ENCODE measurements at places on chromosomes 4 and X. TPM values are rescaled to one million over a fixed set of nuclear protein-coding genes. Genes with fewer than 3 reads are reported as not detected.

DNA sequence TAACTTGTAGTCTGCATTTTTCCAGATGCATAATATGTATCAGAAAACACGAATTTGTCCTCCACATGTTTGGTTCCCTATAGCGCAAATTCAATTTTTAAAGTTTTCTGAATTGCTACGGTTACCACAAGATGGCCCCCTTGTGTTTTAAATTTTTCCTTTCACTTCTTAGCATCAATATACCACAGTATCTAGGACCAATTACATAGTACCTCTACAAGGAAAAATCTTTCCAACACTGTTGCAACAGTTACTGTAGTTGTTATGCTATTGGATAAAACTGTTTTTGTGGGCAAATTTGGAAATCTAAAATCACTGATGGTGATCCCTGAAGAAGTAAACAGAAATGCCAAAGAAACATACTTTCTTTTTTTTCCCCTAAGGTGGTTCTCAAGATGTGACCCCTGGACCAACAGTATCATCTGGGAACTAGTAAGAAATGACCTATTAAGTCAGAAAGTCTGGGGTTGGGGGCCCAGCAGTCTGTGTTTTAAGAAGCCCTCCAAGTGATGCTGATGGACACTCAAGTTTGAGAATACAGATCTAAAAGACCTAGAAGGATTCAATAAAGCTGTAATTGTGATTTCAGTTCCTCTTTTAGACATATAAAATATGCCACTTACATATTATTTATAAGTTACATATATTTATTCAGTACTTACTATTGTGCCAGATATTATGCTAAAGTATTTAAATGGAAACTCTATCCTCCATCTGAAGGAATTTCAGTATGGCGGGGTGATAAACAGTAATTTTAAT lies 3.1 kb downstream of the ZGRF1 start:
- no peaks in the 10 kb centered on the region for H3K27me3 ChIP-seq
- 0 out of 2 replicates have a peak, but pooled peaks cover 5% of the 10 kb centered on the region for H3K4me1 ChIP-seq
- peak; percentile 42 for DNase-seq
- H3K36me3 ChIP-seq: peaks cover 5% of the 10 kb centered on the region
- peak overlapping the region; percentile 52 for H3K27ac ChIP-seq
- H3K4me3 ChIP-seq: no peak overlapping the region

GRCh38 chr4:126794363-126794762 lies 838.4 kb upstream of the INTU start:
- no peak overlapping the region for H3K27ac ChIP-seq
- H3K4me3 ChIP-seq: no peak overlapping the region
- H3K4me1 ChIP-seq: peaks cover 22% of the 10 kb centered on the region
- no peak for DNase-seq
- no peaks in the 10 kb centered on the region for H3K36me3 ChIP-seq

The PDCL2 gene
- total RNA-seq: not detected

DNA sequence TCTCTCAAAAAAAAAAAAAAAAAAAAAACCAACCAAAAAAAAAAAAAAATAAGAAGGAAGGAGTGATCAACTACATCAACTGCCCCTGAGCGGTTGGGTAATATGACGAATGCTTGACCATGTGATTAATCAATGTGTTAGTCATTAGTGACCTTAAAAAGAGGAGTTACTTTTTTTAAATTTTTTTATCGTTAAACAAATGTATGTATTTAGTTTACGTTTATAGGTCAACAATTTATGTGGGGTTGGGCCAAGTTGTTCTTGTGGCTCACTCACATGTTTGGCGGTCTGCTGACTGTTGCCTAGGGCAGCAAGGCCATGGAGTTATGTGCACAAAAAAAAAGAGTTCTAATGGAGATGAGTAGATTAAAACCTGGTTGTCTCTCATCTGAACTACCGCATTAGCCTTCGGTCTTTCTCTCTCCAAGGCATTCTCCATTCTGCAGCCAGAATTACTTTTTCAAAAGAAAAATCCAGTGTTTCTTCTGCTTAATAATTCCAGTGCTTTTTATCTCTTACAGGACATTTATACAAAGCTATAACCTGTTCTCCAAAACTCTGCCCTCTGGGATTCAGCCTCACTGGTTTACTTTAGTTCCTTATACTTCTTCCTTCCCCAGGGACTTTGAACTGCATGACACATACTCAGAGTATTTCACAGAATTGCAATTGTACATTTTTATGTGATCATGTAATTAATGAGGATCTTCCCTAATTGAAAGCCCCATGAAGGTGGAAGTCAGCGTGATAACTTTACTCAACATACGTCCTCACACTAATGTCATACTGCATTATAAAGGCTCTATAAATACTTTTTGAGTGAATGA lies 505.5 kb downstream of the ANKRD50 start:
- peak overlapping the region; percentile 92 for H3K27ac ChIP-seq
- H3K27me3 ChIP-seq: no peaks in the 10 kb centered on the region
- H3K36me3 ChIP-seq: no peaks in the 10 kb centered on the region

The GAGE2A gene
- not detected for total RNA-seq

The DHX15 gene
- total RNA-seq: 126 TPM

- H3K4me1 ChIP-seq: no peaks in the 10 kb centered on the region
- H3K36me3 ChIP-seq: no peaks in the 10 kb centered on the region
- H3K27ac ChIP-seq: no peak overlapping the region
- H3K4me3 ChIP-seq: no peak overlapping the region
- H3K27me3 ChIP-seq: no peaks in the 10 kb centered on the region
- no peak for DNase-seq
These were observed 116.8 kb downstream of the KLHL4 start for GRCh38 chrX:87634361-87634760.

All from HFFc6 (cell line).